ENCODE measurements at places on chromosomes 6 and 20.

- no peak for DNase-seq
Observed at GRCh38 chr20:2485661-2486060, 15.1 kb upstream of the SNRPB start.

GRCh38 chr6:31900917-31901414 lies 920 bp downstream of the ZBTB12 start:
- no peak for DNase-seq

GRCh38 chr6:1479095-1479494 lies 89.7 kb downstream of the FOXF2 start:
- no peak for DNase-seq

DNA sequence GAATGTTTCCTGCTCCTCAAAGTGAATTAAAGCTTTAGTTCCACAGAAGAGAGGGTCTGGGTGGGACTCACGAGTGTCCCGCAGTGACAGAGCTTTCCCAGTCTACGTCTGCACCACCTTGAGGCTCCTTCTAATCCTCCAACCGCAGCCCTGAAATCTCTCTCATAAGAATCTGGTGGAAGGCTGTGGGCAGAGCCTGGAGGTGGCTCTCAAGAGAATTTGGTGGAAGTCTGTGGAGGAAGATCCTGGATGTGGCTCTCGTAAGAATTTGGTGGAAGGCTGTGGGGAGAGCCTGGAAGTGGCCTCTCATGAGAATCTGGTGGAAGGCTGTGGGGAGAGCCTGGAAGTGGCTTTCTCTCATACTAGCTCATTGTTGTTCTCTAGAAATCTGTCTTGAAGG lies 13.8 kb upstream of the DUSP22 start:
- no peak for DNase-seq

GRCh38 chr20:16246870-16247269 lies 326.4 kb downstream of the KIF16B start:
- DNase-seq = no peak

GRCh38 chr6:136252441-136252840 lies 2.3 kb upstream of the MTFR2 start:
- DNase-seq = no peak

DNA sequence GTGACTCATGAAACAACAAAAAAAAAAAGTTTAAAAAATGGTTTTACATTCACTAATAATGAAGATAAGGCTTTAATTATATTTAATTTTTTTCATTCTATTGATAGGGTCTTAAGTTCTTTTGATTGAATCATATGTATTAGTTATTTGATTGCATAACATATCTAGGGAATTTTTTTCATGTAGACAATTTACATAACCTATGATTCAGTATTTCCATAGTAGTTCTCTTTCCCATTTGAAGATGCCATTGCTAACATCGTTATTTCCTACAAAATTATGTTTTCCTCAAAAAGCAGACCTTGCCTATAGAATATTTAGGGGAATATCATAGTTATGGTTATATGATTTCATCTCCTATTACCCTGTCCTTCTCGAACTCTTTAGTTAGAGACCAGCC lies 463.4 kb downstream of the TFAP2B start:
- no peak for DNase-seq

DNA sequence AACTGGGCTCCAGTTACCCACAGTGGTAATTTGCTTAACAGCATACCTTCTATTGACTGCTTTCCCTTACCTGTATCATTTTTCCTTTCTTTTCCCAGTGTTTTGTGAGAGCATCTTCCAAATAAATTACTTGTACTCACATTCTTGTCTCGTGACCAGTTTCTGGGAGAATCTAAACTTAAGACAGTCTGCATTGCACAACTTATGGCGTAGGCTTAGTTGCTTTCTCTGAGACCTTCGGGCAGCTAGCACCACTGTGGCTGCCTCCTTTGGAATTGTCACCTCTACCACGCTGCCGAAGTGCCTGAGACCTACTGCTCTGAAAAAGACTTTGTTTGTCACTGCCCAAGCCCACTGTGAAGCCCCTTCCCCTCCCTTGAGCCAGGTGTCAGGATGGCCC lies 188.1 kb upstream of the BMP2 start:
- DNase-seq = no peak

Measured in memory B cell (primary cell).